Activated CD4-positive, alpha-beta T cell treated with anti-CD3 and anti-CD28 coated beads, Interleukin-10, Interleukin-2, amounts not matched to agents 100 ng/mL and 50 ng/mL, durations not matched to agents 16 hours and 8 hours (primary cell): ENCODE measurements at places on chromosomes 12 and 14.

GRCh38 chr12:71654200-71654599 is 9.4 kb downstream of the ZFC3H1 start:
- no peak for DNase-seq

DNA sequence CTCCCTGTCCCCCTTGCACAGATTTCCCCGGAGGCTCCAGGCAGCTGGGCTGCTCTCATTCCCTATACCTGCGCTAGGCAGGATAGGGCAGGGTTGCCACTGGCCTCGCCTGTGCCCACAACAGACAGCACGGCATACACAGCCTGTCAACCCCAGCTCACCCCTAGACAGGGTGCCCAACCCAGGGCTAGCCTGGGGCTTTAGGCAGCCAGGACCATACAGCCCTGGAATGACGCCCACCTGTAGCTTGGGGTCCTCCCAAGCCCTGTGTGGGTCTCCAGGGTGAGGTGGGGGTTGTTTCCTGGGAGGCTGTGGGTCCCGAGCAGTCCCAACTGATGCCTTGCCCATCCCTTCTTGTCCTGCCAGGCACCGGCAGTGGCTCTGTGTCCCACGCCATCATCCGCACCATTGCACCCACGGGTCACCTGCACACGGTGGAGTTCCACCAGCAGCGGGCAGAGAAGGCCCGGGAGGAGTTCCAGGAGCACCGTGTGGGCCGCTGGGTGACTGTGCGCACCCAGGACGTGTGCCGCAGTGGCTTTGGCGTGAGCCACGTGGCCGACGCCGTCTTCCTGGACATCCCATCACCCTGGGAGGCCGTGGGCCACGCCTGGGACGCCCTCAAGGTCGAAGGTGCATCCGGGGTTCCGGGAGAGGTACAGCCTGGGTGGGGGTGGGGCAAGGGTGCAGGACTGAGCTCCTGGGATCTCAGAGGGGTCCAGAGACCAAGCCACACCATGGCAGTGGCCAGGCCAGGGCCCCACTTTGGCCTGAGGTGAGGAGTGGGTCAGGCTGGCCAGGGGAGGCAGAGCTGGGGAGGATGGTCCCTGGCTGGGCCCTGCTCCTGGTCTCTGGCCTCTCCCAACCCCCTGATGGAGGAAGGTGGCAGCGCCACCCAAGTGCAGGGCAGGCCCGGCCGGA is 3.5 kb downstream of the TRMT61A start:
- DNase-seq, result no peak

DNA sequence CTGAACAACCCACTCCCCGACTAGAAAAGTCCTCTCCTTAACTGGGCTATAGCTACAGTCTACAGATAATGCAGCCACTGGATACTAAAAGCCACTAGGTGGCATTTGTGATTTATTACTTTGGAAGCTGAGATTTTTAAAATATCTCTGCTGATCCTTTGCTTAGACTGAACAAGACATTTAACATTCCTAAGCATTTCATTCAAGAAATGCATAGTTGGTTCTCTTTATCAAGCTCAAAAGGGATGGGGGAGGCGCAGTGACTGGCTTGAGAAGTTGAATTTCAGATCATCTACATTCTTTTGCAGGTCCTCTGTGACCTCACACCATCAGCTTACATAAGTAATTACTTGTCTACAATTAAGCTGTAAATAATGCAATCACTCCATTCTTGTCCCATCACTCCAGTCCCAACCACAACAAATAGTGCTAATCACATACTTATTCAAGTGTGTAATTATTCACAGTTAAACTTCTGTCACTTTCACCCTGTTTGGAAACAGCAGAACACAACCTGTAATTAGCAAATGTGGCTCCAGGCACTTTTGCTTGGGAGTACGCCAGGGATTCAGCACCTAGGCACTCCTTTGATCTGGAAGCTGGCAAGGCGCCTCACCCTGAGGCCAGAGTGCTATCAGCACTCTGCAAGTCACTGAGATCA is 203.6 kb downstream of the NOVA1 start:
- DNase-seq, result no peak

DNA sequence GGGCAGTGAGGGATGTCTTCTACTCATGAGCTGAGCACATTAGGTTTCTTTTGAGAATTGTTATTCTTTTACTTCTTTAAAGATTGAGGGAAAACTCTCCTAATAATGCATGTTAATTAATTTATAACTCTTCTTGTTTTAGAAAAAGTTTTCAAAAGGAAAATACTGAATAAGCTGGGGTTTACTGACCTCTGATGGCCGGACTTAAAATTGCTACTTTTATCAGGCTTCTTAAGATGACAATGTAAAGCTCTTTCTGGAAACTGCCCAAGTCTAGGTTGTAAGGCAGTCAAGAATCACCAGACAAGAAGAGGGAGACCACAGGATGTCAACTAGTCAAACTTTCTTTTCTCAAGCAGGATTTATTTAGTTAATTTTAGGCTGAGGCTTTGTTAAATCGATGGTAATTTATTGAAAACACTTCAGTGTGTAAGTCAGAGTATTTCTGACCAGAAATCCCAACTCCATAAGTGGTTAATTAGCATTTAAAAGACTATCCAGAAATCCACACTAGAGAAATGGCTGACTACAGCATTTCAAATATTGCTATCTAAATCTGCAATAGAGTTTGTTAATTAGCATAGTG is 82.1 kb downstream of the AVPR1A start:
- peak; percentile 12 for DNase-seq

GRCh38 chr14:103115845-103116572 is 7.3 kb upstream of the TNFAIP2 start:
- no peak for DNase-seq

GRCh38 chr12:49541911-49542505 is 3.2 kb downstream of the KCNH3 start:
- DNase-seq, result no peak
